AG08395 (cell line): ENCODE measurements at places on chromosomes 11 and 22.

- no peak for DNase-seq
These were observed 538.5 kb upstream of the LRRC4C start for GRCh38 chr11:41997844-41998401.

- no peak for DNase-seq
These were observed 1.4 kb downstream of the PACSIN3 start for GRCh38 chr11:47184711-47185304.

DNA sequence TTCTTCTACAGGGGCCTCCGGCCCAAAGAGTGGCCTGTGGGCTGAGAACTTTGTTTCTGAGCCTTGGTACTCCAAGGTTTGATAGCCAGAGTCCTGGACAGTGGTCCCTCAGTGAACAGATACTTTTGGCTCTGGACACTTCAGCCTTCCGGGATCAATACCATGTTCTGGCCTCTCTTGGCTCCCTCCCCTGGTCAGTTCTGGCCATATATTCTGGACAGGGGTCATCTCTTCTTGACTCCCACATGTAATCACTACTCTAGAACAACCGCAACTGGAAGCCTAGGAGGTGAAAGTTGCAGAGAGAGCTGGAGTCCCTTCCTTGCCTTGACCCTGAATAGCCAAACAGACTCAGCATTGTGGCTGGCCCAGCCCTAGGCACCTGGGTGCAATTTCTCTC lies 2.3 kb downstream of the RTN4RL2 start:
- DNase-seq: no peak

GRCh38 chr11:14094481-14095037 lies 132.0 kb downstream of the SPON1 start:
- DNase-seq: no peak

DNA sequence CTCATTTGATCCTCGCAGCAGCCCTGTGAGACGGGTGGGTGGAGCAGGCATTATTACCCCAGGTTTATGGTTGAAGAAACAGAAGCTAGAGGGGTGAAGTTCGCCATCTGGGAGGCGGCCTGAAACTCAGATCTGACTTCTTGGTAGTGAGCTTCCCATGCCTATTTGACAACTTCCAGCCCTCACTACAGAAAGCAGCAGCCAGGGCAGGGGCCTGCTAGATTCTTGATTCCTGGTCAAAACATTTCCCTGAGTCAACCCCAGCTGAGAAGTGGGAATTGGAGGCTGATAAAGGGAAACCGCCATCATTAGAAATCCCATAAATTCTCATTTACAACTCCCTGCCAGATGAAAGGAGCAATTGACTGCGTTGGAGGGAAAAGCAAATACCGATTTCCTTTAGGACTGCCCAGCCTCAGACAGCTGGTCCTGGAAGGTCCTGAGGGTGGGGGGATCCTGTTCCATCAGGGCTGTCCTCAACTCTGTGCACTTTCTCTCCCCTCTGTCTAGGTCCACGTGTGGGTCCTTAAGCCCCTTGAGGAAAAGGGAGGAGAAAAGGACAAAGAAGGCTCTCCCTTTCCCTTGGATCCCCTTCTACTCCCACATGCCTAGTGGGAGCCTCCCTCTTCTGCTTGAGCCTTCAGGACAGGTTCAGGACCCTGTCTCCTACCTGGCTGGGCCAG lies 10.2 kb upstream of the NECTIN1 start:
- DNase-seq: no peak
